ENCODE measurements at places on chromosomes 12 and 14.
A peak's percentile ranks its signal among the peaks of the same experiment; 100 is the strongest.

DNA sequence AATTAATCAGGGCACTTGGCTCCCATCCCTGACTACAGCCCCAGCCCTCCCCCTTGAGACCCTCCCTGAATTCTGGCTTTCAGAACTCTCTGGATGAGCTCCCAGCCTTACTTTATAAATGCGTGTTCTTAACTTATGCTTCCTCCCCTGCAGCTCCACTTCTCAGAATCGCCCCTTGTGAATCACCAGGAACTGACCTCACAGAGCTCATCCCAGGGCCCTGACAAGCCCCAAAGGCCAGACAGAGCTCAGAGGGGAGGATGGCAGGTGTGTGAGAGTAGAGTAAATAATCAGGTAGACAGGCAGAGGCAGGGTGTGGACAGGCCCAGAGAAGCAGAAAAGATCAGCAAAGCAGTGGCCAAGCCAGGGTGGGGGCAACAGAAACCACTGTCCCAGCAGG is 68.2 kb upstream of the FOXN3 start:
- no peak for DNase-seq

- DNase-seq = peak; percentile 47
Observed at GRCh38 chr14:75711105-75711795, 50.2 kb downstream of the TTLL5 start.

GRCh38 chr12:77493302-77494168 is 337.2 kb upstream of the NAV3 start:
- DNase-seq = no peak

GRCh38 chr12:112025808-112026375 is 12.7 kb downstream of the ERP29 start:
- DNase-seq = no peak

DNA sequence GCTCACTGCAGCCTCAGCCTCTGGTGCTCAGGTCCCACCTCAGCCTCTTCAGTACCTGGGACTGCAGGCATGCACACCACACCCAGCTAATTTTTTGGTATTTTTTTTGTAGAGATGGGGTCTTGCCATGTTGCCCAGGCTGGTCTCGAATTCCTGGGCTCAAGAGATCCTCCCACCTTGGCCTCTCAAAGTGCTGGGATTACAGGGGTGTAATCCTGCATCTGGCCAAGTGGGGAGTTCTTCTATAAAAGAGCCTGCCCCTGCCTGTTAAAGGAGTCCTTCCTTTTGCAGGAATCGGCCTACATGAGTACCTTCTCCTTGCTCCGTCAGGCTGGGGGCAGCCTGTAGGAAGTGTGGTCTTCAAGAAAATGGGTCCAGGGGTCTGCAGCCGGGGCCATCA is 54.1 kb upstream of the RASSF3 start:
- no peak for DNase-seq

GRCh38 chr14:104735830-104736642 is 12.0 kb downstream of the ADSS1 start:
- DNase-seq = no peak

GRCh38 chr12:95978774-95979173 is 17.4 kb downstream of the HAL start:
- DNase-seq = no peak

GRCh38 chr14:46368275-46368674 is 283.3 kb downstream of the RPL10L start:
- no peak for DNase-seq

- no peak for DNase-seq
Observed at GRCh38 chr14:103836976-103837725, 10.2 kb downstream of the PPP1R13B start.

DNA sequence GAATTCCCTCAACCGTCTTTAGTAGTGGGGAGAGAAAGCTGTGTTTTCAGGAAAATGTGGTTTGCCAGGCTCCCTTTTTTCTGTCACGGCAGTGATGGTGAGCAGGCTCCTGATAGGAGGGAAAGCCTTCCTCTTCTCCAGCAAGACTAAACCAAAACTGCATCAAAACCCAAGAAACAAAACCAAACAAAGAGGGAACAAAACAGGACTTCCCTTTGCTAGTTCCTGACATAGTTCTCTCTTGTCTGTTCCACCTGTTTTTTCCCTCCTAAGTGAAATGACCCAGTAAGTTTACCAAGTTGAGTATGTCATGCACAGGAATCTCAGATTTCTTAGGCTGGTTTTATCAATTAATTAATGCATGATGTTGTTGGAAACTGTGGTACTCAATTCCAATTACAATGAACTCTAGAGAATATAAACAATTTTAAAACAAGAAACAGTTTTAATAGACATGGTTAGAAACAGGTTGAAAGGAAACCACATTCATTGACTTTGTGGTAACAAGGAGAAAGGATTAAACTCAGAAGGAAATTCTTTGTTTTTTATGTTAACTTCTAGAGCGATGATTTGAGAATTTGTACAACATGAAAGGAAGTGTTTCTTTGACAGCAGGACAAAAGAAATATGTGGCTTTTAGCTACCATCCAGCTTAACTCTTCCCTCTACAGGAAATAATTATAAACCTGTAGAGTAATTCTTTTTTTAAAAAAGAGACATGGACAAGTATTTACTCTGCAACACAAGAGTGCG is 23.0 kb upstream of the CSRP2 start:
- no peak for DNase-seq

DNA sequence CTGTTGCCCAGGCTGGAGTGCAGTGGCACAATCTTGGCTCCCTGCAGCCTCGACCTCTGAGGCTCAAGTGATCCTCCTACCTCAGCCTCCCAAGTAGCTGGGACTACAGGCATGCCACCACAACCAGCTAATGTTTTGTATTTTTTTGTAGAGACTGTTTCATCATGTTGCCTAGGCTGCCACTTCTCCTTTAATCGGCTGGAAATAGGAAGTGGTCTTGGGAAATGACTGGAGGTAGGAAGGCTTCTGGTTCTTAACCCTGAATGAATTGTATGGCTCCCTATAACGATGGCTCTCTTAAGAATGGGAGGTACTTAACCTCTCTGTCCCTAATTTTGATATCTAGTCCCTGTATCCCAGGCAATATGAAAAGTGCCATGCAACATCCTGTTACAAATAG is 113.9 kb upstream of the USP15 start:
- no peak for DNase-seq

DNA sequence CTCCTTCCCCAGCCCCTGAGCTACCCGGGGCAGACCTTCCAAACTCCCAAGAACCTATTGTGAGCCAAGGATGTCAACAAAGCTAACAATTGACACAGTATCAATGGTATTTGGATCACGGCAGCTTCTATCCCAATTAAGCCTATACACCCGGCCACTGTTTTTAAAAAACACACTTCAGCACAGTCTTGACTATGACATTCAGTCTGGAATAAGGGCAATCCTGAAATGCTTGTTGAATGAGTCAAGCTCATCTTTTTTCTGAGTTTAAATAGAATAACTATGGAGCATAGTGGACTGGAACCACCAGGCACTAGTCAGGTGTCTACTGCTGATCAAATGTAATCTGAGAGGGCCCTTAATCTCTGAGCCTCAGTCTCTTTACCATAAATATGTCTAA is 5.7 kb downstream of the DENND5B start:
- DNase-seq = no peak

DNA sequence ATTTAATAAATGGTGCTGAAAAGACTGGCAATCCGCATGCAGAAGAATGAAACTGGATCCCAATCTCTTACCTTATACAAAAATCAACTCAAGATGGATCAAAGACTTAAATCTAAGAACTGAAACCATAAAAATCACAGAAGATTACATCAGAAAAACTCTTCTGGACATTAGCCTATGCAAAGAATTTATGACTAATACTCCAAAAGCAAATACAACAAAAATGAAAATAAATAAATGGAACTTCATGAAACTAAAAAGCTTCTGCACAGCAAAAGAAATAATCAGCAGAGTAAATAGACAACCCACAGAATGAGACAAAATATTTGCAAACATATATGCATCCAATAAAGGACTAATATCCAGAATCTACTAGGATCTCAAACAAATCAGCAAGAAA is 14.3 kb upstream of the CLEC1A start:
- no peak for DNase-seq

DNA sequence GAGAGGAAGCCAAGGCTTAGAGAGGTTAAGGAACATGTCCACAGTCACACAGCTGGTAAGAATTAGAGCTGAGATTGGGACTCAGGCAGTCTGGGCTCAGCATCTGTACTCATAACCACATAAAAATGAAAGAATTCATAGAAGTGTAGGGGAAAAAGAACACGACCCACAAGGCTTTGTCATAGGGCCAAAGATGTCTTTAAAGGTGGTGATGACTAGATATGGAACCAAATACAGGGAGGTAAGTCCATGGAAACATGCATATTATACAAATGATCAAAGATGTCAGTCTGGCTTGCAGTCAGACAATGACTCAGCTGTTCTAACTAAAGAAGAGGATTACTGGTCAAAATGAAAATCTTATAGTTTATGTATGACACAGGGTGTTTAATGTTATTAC is 7.2 kb upstream of the SSPN start:
- DNase-seq = no peak

DNA sequence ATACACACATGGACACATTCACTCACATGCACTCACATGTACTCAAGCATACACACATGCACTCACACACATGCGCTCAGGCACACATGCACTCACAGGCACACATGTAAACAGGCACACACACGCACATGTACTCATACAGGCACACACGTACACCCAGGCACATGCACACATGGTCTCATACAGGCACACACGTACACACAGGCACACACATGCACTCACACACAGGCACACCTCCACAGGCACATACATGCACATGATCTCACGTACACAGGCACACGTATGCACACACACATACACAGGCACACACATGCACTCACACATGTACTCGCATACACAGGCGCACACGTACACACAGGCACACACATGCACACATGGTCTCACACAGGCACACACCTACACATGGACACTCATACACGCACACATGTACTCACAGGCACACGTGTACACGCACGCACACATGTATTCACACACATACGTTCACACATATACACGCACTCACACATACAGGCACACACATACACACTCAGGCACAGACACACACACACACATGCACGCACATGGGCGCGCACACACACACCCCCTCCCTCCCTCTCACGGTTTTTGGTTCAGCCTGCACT is 138.9 kb downstream of the CACNA1C start:
- no peak for DNase-seq

DNA sequence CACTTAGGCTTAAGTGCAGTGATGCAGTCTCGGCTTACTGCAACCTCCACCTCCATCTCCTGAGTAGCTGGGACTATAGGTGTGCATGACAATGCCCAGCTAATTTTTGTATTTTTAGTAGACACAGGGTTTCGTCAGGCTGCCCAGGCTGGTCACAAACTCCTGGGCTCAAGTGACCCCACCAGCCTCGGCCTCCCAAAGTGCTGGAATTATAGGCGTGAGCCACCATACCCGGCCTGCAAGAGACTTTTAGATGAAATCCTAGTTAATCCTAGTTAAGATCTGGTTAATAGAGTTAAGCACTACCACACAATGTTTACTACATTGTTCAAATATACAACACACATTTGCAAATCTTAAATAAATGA is 196.5 kb upstream of the AMIGO2 start:
- DNase-seq = no peak

- DNase-seq = no peak
Observed at GRCh38 chr12:104407922-104408321, 48.8 kb upstream of the CHST11 start.

- no peak for DNase-seq
Observed at GRCh38 chr12:5514545-5514944, 82.6 kb downstream of the NTF3 start.

DNA sequence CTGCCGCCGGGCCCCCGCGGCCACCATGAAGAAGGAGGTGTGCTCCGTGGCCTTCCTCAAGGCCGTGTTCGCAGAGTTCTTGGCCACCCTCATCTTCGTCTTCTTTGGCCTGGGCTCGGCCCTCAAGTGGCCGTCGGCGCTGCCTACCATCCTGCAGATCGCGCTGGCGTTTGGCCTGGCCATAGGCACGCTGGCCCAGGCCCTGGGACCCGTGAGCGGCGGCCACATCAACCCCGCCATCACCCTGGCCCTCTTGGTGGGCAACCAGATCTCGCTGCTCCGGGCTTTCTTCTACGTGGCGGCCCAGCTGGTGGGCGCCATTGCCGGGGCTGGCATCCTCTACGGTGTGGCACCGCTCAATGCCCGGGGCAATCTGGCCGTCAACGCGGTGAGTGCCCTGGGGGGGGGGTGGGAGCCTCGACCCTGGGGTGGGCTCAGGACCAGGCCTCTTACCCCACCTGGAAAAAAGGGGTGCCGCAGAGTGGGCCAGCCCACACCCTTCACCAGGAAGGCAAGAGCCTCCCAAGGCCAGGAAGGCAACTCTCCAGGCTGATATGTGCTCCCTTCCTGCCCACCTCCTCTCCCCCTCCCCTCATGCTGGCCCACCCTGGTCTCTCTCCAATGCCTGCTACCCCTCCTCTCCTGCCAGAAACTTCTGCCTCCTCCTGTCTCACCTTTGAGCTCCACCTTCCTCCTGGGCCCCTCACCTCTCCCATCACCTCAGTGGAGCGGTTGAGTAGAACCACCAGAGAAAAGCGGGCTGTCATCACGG is 507 bp downstream of the AQP5 start:
- no peak for DNase-seq

DNA sequence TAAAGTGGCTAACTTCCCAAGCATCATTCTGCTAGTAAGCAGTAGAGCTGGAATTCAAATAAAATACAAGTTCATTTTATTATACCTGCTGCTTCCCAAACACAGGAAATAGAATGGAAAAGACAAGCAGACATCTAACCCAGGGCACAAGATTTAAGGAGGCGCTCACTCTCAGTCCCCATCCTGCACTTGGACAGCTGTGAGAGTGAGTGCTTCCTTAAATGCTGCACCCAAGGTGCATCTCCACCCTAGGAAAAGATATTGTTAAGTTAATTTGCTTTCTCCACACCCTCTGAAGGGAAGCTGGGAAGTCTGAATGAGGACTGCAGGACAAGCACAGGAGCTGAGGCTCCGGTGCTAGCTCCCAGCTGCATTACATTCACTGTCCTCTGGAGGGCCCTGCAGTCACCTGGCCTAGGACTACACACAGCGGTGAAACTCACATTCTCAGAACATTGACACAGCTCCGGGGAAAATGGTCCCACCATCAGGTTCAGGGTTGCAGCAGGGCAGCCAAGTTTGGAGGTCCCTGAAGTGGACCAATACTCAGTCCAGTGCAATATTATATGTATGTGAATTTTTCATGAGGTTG is 14.2 kb downstream of the HEBP1 start:
- peak; percentile 34 for DNase-seq

- DNase-seq = no peak
Observed at GRCh38 chr12:68007033-68007432, 17.8 kb downstream of the IFNG-AS1 start.

GRCh38 chr12:55908726-55909512 is 18.8 kb downstream of the PYM1 start:
- DNase-seq = no peak

All from activated naive CD4-positive, alpha-beta T cell treated with anti-CD3 and anti-CD28 coated beads, Interleukin-2, amount 10 ng/mL, durations not matched to agents 7 days and 5 days (primary cell).